ENCODE measurements at places on chromosomes 11 and 22.

DNA sequence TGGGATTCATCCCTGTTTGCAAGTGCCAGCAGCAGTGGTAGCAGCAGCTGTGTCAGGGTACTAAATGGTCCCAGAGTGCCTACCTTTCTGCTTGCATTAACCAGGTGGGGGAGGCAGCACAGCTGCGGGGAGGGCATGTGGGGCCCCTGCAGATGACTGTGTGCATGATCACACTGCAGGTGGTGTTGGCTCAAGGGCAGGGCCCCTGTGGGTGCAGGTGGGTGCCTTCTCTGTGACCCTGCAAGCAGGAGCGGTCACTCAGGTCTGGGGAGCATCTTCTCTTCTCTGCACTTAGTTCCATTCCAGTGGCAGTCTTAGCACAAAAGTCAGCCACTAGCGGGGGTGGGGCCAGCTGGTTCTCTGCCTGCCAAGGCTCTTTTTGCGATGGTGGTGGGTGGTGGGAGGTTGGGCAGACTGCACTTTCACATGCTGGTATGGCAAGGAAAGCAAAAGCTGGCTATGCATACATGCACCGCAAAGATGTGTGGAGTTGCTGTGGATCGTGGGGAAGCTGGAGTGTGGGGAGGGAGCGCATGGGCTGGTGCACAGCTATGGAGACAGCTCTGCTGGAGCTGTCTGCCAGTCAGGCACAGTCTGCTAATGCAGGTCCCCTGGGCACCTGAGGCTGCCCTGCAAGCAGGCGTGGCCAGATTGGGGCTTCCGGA is 157.1 kb downstream of the DYNC2H1 start:
- peak; percentile 53 for DNase-seq

GRCh38 chr22:32338757-32339156 is 18.9 kb upstream of the RFPL3 start:
- no peak for DNase-seq

DNA sequence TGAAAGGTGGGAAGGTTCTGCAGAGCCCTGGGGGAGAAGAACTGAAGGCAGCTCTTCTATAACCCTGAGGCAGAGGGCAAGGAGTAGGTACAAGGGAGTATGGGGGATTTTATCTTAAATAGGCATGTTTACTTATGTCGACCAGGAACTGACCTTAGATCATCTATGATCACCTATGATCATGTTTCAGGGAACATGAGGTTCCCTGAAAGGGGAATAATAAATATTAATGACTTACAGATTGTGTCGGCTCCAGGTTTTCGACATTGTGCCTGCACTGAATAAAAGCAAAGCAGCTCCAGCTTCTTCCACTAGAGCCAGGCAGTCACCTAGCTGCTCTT is 9.9 kb downstream of the GSTP1 start:
- DNase-seq: no peak

DNA sequence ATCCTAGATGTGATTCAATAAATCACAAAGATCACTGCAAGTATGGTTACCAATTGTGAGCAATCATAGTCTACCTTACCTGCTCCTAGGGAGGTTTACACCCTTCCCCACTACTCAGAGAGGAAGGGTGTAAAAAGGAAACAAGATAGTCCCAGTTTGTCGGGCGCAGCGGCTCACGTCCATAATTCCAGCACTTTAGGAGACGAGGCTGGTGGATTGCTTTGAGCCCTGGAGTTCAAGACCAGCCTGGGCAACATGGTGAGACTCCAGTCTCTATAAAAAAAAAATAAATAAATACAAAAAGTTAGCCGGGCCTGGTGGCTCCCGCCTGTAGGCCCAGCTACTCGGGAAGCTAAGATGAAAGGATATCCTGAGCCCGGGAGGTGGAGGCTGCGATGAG is 962 bp upstream of the AMBRA1 start:
- DNase-seq: no peak

GRCh38 chr11:12524865-12525264 is 147.5 kb downstream of the PARVA start:
- DNase-seq: no peak

DNA sequence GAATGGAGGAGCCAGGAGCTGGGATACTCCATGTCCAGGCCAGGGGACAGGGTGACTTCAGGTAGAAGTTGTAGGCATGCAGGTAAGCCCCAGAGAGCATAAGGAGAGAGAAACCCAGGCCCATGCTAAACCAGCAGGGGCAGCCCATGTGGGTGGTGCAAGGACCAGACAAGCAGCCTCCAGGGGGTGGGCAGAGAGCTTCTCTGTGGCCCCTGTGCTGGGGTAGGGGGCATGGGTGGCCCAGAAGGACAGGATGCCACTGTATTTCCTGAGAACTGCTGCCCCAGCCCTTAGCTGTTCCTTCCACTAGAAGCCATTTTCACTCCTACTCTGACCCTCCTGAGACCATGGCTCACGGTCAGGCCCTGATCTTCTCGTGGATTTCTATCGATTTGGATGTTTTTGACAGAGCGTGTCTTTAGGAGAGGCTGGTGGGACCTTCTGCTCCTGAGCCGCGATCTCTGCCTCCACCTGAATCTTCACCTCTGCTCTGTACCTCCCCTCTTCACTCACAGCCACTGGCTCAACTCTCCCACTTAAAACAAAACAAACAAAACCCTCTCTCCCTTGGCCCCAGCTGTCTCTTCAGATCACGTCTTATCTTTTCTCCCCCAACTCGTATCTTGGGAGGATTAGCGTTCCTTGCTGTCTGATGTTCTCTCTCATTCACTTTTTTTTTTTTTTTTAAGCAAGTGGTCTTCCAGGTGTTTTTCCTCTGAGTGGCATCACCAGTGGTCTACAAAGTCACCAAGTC is 112.2 kb downstream of the NECTIN1 start:
- no peak for DNase-seq

- peak; percentile 41 for DNase-seq
Observed at GRCh38 chr11:65491614-65492386, 7.0 kb upstream of the MALAT1 start.
